ENCODE measurements at places on chromosomes 3 and 15.

GRCh38 chr15:56292546-56293316, 49.1 kb upstream of the RFX7 start:
- no peak for DNase-seq

DNA sequence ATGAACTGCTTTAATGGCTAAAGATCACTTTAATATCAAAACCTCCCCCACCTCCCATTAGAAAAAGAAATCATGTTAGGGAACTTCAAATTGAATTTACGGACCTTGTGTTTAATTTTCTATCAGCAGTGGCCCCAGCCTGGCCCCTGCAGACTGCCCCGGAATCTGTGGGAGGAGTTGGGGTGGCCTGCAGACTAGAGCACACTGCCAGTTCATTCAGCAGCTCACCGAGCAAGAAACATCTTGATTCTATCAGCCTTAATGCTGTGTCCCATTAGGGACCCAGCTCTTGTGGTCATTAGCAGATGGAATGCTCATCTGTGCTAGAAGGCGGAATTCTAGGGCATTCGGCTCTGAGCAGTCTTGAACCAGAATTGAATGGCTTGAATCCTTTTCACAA, 54.2 kb downstream of the FLNB start:
- DNase-seq, result no peak

DNA sequence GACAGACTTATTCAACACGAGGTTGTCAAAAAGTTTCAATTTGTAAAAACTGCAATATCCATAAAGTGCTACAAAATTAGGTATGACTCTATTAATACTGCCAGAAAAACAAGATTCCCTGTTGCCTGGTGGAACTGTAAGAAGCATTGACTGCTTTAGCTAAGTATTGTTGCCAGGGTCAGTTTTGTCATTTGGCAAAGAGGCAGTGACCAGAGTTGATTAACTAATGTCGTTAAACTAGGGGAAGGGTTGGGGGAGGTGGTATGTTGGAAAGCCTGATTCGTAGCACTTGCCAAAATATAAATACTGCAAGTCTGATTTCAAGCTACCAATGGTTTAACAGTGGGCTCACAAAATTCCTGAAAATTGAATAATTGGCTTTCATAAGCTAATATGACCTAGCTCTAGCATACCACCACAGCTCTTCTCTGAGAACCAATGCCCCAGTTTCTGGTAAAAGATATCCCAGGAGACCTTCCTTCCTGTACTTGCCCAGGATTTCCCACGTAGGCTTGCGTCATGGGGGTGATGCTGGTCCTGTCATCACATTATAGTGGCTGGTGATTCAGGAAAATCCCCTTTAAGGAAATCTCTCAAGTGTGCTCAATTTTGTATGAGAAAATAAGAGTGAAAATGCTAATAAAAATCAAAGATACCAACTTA, 266.4 kb upstream of the TBC1D5 start:
- no peak for DNase-seq

DNA sequence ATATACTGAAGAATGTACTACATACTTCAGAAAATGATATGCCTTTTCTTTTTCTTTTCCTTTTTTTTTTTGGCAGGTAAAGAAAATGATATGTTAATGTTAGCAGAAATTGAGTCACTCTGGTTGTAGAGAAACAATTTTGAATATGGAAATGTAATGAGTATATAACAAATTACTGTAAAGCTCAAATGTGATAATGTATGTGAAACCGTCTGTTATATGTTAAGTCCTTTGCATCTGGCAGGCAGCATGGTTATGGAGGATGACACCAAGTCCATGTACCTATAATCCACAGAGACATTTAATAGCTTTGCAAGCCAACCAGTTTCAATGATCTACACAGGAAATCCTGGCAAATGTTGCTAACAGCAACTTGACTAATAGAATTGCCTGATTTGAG, 58.4 kb downstream of the HACD2 start:
- no peak for DNase-seq

DNA sequence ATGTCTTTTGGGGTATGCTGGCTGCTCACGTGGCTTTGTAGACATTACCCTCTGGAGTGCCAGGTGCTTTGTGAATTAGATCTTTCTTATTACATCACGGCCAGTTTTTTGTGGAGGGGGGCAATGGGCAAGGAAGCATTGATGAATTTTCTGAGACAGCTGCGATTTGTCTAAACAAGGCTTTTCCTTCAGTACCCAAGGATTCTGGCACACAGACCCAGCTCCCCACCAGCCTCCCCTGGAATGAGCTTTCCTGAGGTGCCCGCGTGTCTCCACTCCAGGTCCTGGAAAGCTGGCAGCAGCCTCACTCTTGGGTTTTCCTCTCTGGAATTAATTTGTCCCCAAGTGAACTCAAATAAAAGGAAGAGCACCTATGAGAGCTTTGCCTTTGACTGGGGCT, 157.6 kb upstream of the CTDSPL start:
- DNase-seq, result no peak

DNA sequence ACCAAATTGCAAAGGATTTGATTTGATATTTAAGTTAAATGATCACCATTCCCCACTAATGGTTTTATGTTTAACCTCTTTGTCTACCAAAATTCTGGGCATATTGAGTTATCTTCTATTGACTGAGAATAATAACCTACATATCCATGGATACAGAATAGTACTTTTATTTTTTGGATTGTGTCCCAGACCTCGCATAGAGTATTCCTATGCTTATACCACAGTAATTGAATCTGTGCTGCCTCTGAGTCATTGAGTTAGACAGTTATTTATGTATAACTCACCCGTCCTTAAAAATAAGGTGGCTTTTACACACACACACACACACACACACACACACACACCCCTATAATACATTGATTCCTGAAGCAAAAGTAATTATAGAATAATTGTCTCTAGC, 690.1 kb upstream of the BCHE start:
- no peak for DNase-seq

- DNase-seq, result no peak
Measured at GRCh38 chr3:58581328-58582091, 4.3 kb upstream of the FAM107A start.

DNA sequence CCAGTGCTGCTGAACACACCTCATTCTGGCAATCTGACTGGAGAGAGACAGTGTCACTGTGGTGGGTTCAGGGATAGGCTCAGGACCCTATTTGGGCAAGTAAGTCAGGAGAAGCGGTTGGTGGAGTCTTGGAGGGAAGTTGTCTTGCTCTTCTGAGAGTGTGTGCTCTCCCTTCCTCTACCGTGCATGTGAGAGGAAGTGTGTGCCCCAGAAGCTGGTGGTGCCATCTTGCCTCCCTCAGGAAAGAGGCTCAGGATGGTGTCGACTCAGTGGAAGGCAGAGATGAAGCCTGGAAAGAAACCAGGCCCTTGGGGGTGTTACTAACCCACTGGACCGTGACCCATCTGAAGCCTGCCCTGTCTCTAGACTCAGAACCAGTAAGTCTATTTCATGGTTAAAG, 6.8 kb upstream of the RARRES1 start:
- DNase-seq, result no peak

GRCh38 chr3:122064326-122064725, 9.2 kb downstream of the CD86 start:
- DNase-seq, result no peak

DNA sequence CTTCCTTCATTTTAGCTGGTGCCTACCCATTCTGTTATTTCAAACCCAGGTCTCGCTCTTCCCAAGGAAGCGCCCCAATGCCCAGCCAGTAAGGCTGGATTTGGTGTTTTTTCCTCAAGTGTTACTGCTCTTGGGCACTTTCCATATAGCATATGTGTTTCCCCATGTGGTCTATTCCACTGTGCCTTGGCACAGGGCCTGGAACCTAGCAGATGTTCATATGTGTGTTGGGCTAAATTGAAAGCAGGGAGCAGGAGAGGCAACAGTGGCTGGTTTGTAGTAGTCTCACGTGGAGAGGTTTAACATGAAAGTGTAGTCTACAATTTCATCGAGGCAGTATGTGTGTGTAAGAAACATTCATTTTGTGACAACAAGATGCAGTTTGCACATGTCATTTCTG, 48.2 kb upstream of the TEX264 start:
- DNase-seq, result no peak

DNA sequence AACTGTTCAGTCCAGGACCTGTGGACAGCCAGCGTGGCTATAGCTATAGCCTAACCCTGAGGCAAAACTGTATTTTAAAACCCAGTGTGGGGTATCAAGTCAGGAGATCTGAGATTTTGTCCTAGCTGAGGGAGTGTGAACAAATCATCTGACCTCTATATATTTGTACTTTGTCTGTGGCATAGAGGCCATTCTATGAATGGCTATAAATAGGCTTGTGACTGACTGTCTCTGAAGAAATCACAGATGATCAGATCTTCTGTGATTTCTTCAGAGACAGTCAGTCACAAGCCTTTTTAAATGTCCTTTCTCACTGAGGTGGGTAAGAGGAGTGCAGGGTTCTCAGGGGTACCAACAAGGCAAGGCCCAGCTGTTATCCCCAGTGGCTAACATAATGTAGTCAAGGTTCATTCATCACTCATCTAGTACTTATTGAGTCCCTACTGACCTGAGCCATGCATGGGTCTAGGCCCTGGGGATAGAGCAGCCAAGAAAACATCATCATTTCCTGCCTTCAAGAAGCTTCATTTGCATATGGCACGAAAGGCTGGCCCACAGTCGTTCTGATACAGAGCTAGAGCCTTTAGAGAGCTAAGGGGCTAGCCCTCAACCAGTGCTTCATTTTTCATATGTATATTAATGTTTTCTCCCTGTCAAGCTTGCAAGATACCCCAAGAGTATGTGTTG, 53.3 kb downstream of the TIPARP start:
- DNase-seq, result no peak

DNA sequence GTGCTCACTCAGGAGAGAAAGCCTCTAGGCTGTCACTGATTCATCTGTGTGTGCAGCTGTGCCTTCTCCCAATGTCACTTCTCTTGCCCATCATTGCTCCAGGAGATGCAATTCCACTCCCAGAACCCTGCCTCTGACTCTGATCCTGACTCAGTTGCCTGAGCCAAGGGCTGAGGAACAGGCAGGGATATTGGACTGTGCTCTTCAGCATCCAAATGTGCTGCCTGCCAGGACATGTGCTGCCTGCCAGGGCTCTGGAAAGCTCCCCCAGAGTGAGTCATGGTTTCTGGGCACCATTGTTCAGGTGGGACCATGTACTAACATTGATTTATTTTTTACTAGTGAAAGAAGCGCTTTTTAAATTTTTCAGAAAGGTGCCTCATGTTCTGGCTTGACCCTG, 71.0 kb downstream of the TRIM42 start:
- DNase-seq, result no peak

GRCh38 chr3:126850370-126851085, 132.4 kb upstream of the PLXNA1 start:
- DNase-seq, result no peak

- no peak for DNase-seq
Measured at GRCh38 chr15:95359966-95360365, 970.5 kb upstream of the NR2F2 start.

DNA sequence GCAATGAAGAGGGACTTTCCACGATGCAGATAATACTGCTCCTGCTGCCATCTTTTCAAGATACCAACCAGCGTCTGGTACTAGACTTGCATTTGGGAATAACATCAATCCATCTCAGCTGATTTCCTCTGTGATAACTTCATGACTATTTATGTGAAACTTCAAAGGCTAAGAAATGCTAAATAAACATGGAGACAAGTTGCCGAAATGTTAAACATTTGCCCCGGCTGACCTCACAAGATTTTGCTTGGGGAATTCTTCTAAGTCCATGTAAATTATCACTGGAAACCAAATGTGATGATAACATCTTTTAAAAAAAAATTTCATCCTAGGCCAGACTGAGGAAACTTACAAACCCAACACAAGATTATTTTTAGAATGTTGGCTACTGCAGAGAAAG, 185.8 kb upstream of the PRICKLE2 start:
- DNase-seq, result no peak

DNA sequence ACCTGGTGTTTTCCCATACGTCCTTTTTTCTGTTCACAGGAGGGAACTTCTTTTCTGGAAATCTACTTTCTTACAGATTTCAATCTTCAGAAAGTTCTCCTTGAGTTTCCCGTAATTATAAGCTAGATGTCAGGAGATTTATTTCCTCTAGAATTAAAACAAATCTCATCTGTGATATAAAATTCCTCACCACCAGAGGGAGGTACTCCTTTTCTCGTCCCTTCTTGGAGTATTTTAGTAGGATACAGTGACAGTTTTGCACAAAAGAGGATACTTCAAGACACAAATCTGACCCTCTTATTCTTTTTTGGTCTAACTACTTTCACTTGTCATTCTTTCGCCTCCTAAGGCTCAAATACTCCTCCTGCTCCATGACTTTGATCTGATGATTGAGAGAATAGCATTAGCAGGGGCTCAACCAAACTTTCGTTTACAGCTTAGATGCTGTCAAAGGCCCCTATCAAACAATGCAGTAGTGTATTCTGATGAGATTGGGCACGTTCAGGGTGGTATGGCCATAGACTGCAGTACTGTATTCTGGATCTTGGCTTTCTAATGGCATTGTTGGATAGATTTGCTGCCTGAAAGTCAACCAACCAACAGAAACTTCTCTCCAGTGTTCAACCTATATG, 38.0 kb downstream of the TMEM41A start:
- no peak for DNase-seq

DNA sequence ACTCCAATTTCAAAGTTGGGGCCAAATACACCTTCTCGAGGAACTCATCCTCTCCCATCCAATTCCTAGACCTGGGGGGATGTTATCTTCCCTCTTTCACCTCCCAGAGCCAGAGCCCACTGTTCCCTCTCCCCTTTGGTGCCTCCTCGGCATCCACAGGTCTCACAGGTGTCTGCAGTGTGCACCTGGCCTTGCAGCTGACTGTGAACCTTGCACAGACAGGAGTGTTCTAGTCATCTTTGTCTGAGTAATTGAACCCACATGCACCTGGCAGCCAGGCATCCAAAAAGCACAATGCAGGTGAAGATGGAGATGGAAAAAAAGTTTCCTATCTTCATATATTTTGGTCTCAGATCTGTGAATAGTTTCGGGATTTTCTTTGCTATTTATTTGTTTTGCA, 30.8 kb downstream of the PCOLCE2 start:
- no peak for DNase-seq

- no peak for DNase-seq
Measured at GRCh38 chr3:160168246-160168645, 57.0 kb upstream of the C3orf80 start.

GRCh38 chr3:101900316-101900715, 51.0 kb downstream of the NFKBIZ start:
- DNase-seq, result no peak
